ENCODE measurements at places on chromosomes 12 and 14. TPM values are rescaled to one million over a fixed set of nuclear protein-coding genes. Genes with fewer than 3 reads are reported as not detected.

DNA sequence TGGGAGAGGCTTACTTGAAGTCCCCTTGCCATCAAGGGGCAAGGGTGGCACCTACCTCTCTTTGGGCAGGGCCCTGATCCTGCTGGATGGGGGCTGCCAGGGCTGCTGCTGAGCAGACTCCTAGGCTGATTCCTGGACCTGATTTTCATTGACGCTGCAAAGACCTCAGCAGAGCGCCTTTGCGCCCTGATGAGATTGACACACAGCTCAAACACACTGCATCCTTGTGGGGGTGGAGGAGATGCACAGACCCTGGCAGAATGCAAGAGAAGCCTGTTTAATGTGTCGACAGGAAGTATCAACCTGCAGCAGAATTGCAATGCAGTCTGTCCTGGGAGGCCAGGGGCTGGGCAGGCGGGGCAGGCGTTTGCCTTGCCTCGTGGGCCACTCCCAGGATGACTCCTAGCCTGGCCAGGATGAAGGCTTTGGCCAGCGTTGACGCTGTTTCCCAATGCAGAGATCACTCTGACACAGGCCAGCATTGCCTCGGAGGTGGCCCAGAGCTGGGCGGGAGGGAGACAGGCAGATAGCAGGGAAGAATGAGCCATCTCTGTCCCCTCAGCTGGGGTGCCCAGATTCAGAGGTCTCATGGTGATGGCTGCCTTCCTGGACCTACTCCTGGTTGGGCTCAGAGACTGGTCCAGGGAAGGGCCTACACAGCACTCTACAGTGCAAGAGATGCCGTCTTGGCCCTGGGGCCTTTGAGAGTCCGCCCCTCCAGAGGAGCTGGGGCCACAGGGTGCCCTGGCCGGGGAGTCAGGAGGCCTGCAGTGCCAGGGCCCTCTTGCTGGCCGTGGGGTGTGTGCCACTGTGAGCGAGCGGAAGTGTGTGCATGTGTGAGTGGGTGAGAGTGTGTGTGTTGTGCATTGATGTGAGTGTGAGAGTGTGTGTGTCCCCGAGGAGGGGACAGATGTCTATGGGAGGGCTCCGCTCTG, 108.3 kb downstream of the KIF26A start:
- H3K36me3 ChIP-seq, result no peaks in the 10 kb centered on the region
- no peak overlapping the region for H3K27ac ChIP-seq
- H3K4me1 ChIP-seq, result no peaks in the 10 kb centered on the region

DNA sequence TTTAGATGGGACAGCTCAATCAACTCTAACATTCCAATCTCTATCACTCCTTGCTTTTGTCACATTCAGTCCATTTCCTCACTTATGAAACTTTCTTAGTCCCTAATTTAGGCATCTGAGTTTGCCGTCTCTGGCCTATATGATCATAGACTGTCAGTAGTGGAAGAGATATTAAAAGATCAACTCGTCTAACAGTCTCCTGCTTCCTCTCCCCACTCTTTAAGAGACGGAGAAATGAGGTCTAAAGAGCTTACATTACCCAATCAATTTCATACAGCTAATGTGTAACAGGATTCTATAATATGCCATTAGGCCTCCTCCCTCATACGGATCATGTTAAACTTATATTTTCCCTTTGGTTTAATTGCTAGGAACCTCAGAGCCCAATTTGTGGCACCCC, 6.5 kb upstream of the ATP23 start:
- no peak overlapping the region for H3K4me3 ChIP-seq
- no peaks in the 10 kb centered on the region for H3K27me3 ChIP-seq
- no peak for DNase-seq
- H3K36me3 ChIP-seq, result no peaks in the 10 kb centered on the region

DNA sequence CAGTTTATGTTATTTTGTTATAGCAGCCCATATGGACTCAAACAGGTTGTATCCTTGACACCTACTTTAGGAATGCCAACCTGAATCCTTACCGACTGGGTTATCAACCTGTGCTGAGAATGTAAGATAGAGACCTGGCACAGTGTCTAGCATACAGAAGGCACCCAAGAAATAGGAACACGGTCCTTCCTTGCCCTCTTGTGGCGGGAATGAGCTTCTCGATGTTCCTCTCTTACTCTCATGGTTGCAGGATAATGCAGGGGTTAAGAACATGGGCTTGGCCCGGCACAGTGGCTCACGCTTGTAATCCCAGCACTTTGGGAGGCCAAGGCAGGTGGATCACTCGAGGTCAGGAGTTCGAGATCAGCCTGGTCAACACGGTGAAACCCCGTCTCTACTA, 6.5 kb downstream of the C12orf43 start:
- DNase-seq, result no peak
- H3K4me3 ChIP-seq, result no peak overlapping the region
- no peaks in the 10 kb centered on the region for H3K27me3 ChIP-seq
- no peaks in the 10 kb centered on the region for H3K4me1 ChIP-seq
- H3K36me3 ChIP-seq, result peaks cover 42% of the 10 kb centered on the region

- no peaks in the 10 kb centered on the region for H3K27me3 ChIP-seq
- peaks cover 13% of the 10 kb centered on the region for H3K4me1 ChIP-seq
- H3K27ac ChIP-seq, result no peak overlapping the region
These were observed 12.5 kb upstream of the KRT80 start for GRCh38 chr12:52204095-52204930.

- H3K4me1 ChIP-seq, result no peaks in the 10 kb centered on the region
- H3K36me3 ChIP-seq, result no peaks in the 10 kb centered on the region
- no peak overlapping the region for H3K4me3 ChIP-seq
- H3K27ac ChIP-seq, result no peak overlapping the region
- no peaks in the 10 kb centered on the region for H3K27me3 ChIP-seq
- DNase-seq, result no peak
These were observed 89.0 kb downstream of the PTPRR start for GRCh38 chr12:70831543-70831942.

DNA sequence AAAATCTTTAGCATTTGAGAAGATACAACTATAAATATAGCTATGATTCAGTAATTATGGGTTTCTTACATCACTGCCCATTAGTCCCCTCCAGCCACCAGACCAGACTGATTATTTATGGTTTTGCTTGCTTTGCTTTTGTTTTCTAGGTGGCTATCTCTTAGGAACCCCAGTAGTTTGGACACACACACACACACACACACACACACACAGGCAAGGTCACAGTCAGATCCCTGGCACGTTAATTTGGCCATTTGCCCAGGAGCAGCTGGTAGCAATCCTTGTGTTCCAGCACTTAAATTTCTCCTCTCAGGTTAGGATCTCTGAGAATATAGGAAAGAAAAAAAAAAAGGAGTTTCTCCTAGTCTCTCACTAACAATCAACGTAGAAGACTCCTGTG, 90.2 kb upstream of the RESF1 start:
- no peak overlapping the region for H3K4me3 ChIP-seq
- H3K4me1 ChIP-seq, result peaks cover 7% of the 10 kb centered on the region
- H3K27me3 ChIP-seq, result no peaks in the 10 kb centered on the region
- H3K27ac ChIP-seq, result no peak overlapping the region
- DNase-seq, result no peak
- no peaks in the 10 kb centered on the region for H3K36me3 ChIP-seq

DNA sequence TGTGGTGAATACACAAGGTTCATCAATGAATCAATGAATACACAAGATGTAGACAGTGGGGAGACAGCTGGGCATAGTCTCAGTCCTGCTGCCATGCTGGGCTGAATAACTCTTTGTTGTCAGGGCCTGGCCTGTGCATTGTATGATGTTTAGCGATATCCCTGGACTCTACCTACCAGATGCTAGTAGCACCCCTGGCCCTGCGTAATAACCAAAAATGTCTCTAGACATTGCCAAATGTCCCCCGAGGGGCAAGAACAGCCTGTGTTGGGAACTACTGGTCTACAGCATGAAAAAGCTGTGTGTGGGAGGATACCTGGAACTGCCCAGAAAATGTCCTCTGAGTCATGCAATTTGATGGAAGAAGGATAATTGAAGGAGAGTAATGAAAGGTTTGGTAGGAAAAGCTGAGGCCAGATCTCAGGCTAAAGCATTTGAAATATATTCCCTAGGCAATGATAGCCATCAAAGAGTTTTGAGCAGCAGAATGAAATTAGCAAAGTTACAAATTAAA, 128.2 kb downstream of the TMEM30B start:
- no peaks in the 10 kb centered on the region for H3K27me3 ChIP-seq
- H3K4me1 ChIP-seq, result no peaks in the 10 kb centered on the region
- H3K27ac ChIP-seq, result no peak overlapping the region
- H3K4me3 ChIP-seq, result no peak overlapping the region

Gene STYK1
- 2.6 TPM for total RNA-seq

Gene MYO1H
- not detected for total RNA-seq
